Stimulated activated CD8-positive, alpha-beta memory T cell treated with anti-CD3 and anti-CD28 coated beads, Interleukin-7, amount 100 ng/mL, for 48 hours (primary cell): ENCODE measurements at places on chromosomes 2 and 18.

DNA sequence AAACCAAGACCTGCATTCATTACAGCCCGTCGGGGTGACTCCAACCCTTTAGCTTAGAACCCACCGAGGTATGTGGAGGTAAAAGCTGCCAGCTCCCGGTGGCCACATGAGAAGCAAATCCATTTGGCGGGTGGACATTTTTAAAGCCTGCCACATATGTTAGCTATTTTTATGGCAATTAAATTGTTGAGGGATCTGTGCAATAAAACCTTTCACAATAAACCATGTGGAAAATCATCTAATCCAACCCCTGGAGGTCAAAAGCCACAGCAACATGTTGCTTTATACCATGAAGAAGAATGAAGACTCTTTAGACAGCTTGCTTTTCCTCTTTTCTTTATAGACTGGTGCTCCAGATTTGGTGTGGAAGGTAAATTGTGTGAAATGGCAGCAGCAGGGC is 176.3 kb downstream of the AGPS start:
- DNase-seq = no peak

GRCh38 chr2:45607701-45608100 is 3.4 kb downstream of the SRBD1 start:
- no peak for DNase-seq

- no peak for DNase-seq
These were observed 165.9 kb upstream of the ID2 start for GRCh38 chr2:8515864-8516533.

GRCh38 chr18:68500556-68500955 is 214.4 kb downstream of the TMX3 start:
- no peak for DNase-seq
